ENCODE measurements at places on chromosomes 7 and 10.
A peak's percentile ranks its signal among the peaks of the same experiment; 100 is the strongest.

DNA sequence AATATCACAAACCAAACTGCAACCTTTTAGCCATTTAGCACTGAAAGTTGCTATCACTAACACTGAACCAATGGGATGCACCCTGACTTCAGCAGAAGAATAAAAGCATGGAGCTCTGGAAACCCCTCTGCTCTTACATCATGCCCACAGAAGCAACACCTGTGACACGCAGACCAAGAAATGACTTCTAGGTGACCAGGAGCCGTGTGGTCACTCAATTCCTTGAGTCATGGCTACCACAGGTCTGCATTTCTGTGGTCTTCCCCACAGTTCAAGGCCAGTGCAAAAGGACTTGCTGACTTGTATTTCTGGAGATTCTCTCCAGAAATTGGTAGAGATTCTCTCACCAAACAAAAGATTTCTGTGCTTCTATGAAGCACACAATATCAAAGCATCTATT lies 38.3 kb downstream of the NRCAM start:
- DNase-seq: no peak

- DNase-seq: no peak
These were observed 594.5 kb downstream of the ACTR3B start for GRCh38 chr7:153354071-153354470.

- no peak for DNase-seq
These were observed 56.9 kb downstream of the PRR15 start for GRCh38 chr7:29620556-29620930.

GRCh38 chr7:139582671-139583155 lies 59.2 kb downstream of the CLEC2L start:
- no peak for DNase-seq

- no peak for DNase-seq
These were observed 68.9 kb downstream of the PHTF2 start for GRCh38 chr7:77867537-77867865.

GRCh38 chr7:2165610-2166594 lies 66.8 kb downstream of the MAD1L1 start:
- DNase-seq: no peak

GRCh38 chr7:91267171-91267955 lies 3.1 kb downstream of the FZD1 start:
- no peak for DNase-seq

DNA sequence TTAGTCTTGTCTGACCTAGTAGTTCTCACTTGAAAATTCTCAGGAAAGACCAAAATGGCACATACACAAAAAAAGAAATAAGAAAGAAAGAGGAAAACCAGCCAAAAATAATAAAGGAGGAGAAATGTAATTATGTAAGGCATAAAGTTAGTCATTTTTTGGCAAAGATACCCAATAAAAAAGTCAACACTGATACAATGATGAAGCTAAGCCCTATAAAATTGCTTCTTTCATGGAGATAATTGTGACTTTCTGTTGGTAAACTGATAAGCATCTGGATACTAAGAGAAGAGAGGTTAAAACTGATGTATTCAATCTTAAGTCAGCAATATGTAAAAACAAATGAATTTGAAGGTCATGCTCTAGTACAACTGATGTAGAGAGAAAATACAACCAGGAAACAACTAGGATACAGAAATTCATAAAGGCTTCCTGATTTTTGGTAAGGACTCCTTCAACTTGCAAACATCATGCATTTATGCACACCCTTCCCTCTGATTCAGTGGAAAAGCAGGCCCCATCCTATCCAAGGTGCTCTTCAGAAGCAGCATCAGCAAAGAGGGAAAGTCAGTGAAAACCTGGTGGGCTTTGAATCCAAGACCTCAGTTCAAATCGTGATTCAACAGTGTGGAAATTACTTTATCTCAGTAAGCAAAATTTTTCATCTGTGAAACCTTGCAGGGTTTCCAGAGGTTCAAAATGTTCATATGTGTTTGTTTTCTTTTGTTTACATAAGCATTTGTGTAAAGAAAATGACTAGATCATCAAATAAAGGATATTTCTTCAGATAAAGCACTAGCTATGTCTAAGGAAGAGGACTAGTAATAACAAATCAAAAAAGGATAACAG lies 32.6 kb downstream of the IMMP2L start:
- DNase-seq: no peak

DNA sequence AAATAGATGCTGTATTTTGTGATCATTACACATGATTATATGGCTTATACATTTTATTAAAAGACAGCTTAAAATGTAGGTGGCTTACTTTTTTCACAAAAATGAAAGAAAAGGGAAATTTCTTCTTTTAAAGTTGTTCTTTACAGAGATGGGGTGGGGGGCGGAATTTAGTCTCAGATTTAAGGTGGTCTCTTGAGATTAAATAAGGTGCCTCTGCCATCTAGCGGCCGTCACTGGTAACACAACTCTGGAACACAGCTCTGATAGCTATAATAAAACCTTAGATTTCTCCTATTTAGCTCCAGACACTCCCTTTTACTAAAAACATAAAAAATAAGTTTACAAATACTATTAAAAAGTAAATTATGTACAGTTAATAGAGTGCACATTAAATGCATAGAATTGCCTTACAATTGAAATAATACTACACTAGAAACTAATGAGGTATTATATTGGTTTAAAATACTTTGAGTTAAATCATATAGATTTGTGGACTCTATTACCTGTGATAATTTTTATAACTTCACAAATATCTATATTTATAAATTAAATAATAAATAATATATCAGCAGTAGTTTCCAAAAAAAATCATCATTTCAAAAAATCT lies 210.9 kb downstream of the DGKB start:
- DNase-seq: peak; percentile 39

DNA sequence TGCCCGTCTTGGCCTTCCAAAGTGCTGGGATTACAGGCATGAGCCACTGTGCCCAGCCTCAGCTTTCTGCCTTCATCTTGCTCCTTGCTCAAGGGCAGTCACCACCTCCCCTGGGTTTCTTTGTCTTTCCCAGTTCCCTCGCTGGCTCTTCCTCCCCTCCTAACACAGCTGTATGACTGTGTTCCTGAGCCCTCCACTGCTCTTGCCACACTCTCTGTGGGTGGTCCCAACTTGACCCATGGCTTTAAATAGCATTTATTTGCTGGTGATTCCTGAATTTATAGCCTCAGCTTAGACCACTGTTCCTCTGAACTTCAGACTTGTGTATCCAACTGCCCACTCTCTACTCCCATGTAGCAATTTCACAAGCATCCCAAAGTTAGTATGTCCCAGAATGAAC lies 181.3 kb downstream of the BAMBI start:
- DNase-seq: no peak

DNA sequence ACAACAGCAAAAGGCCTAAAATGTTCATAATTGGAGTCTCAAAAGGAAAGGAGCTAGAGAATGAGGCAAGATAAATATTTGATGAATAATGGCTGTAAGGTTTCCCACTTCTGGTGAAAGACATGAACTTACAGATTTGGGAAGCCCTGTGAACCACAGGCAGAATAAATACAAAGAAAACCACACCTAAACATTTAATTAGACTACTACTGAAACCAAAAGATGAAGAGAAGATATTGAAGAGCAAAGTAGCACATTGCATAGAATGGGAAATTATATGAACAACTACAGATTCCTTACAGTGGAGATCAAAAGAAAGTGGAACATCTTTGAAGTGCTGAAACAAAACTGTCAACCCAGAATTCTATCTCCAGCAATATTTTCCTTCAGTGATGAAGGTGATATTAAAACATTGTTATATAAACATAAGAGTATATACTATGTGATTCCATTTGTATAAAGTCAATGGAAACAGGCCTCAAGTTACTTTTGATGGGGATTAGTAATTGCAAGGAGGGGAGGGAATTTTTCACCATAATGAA lies 191.3 kb upstream of the KAT6B start:
- no peak for DNase-seq

- DNase-seq: no peak
These were observed 974.8 kb downstream of the SORCS3 start for GRCh38 chr10:105615715-105616365.

GRCh38 chr7:92749327-92749755 lies 87.0 kb downstream of the CDK6 start:
- DNase-seq: no peak

GRCh38 chr7:116566666-116567065 lies 41.8 kb downstream of the CAV1 start:
- DNase-seq: no peak

All from CD4-positive, alpha-beta T cell treated with Interleukin-21 for 1 hour (primary cell).